ENCODE measurements at places on chromosomes 3 and 15.

GRCh38 chr3:124748560-124749198, 18.4 kb downstream of the UMPS start:
- DNase-seq, result no peak

GRCh38 chr3:193737191-193737751, 144.3 kb downstream of the OPA1 start:
- no peak for DNase-seq

- no peak for DNase-seq
Measured at GRCh38 chr3:49895791-49896190, 7.9 kb downstream of the MST1R start.

GRCh38 chr3:34742151-34742550, 897.2 kb upstream of the ARPP21 start:
- DNase-seq, result no peak

DNA sequence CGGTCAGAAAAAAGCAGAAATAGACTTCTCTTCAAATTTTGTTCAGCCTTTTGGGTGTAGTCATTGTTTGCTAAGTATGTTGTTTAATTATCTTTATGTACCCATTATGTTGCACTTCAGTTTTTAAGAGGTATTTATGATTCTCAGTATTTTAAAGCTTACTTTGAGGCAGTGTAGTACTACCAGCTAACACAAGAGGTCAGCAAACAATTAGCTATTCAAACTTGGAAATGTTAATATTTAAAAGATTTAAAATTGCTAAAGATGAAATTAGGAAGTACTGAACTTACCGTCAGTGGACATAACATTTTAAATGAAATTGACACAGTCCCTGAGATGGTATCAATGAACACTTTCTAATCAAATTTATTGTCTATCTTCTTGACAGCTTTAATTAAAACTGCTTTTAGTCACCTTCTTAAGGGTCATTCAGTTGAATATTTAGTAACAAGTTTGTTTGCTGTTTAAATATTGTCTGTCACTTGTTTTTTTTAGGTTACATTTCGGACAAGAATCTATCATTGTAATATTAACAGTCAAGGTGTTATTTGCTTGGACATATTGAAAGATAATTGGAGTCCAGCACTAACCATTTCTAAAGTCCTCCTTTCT, 28.1 kb downstream of the NKIRAS1 start:
- DNase-seq, result peak; percentile 57
